ENCODE measurements at places on chromosomes 2 and 18. TPM values are rescaled to one million over a fixed set of nuclear protein-coding genes. Genes with fewer than 3 reads are reported as not detected.

GRCh38 chr18:65938592-65939372, 188.0 kb downstream of the CDH7 start:
- no peaks in the 10 kb centered on the region for H3K36me3 ChIP-seq
- no peak for DNase-seq
- no peak overlapping the region for H3K27ac ChIP-seq
- H3K27me3 ChIP-seq: no peaks in the 10 kb centered on the region
- no peak overlapping the region for H3K4me3 ChIP-seq

- H3K4me1 ChIP-seq: no peaks in the 10 kb centered on the region
- H3K4me3 ChIP-seq: no peak overlapping the region
- no peak overlapping the region for H3K27ac ChIP-seq
- no peaks in the 10 kb centered on the region for H3K36me3 ChIP-seq
These were observed 113.6 kb downstream of the KCNE4 start for GRCh38 chr2:223165423-223166214.

Gene RNF152
- 0.13 TPM for total RNA-seq

DNA sequence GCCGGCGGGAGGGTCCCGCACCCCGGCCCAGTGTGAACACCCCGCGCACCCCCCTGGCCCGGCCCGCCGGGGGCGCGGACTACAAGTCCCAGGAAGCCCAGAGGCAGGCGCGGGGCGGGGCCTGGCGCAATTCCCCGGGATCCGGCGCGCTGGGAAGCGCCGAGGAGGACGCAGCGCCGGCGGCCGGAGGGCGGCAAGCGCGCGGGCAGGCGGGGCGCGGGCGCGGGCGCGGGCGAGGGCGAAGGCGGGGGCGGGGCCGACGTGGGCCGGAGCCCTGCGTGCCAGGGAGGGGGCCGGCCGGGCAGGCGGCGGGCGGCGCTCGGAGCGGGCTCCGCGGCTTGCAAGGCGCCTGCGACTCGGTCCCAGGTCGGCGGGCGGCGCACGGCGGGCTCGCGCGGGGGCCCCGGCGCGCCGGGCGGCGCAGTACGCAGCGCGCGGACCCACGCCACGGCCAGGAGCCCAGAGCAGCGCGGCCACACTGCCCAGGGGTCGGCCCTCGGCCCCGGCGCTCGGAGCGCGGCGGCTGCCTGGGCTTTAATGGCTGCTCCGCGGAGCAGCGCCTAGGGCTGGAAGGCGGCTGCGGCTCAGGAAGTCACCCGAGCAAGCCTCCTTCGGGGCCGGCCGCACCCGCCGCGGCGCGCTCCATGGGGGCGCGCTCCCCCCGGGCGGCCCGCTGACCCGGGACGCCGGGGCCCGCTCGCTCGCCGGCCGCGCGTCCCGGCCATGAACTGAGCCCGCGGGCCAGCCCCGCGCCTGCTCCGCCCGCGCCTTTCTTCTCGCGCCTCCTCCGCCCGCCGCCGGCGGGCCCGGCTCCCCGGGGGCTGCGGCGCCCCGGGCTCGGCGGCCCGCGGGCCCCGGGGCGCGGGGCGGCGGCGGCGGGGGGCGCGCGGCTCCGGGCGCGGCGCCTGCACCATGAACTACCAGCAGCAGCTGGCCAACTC, at the start of gene AGAP1:
Gene AGAP1 (plus strand): TSS at position 269 of the 941 bp plus-strand sequence.
- H3K4me3 ChIP-seq: no peak within 1 kb of the TSS
- DNase-seq: no peak

Gene RNU2-63P
- 35.8 TPM for total RNA-seq

DNA sequence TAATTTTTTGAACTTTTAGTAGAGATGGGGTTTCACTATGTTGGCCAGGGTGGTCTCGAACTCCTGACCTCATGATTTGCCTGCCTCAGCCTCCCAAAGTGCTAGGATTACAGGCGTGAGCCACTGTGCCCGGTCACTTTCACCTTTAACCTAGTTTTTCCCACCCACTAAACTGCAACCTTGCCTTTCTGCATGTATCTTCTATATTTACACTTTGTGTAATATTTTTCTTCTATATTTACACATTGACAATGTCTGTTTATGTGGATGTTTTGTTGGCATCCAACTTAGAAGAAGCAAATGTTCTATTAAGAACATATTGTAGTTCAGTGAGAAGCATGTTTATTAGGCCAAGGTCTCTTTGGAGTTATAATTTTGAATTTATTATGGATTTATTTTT, 26.7 kb downstream of the SNRPD1 start:
- H3K27me3 ChIP-seq: no peaks in the 10 kb centered on the region
- no peak for DNase-seq
- H3K4me1 ChIP-seq: no peaks in the 10 kb centered on the region
- no peak overlapping the region for H3K27ac ChIP-seq
- H3K4me3 ChIP-seq: no peak overlapping the region

Gene NOP58
- total RNA-seq: 216 TPM

Gene SPP2
- not detected for total RNA-seq

DNA sequence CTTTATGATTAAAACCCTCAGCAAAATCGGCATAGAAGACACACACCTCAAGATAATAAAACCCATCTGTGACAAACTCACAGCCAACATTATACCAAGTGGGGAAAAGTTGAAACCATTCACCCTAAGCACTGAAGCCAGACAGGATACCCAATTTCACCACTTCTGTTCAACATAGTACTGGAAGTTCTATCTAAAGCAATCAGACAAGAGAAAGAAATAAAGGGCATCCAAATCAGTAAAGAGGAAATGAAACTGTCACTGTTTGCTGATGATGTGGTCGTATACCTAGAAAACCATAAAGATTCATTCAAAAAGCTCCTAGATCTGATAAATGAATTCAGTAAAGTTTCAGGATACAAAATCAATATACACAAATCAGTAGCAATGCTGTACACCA, 16.4 kb upstream of the RPRD1A start:
- no peaks in the 10 kb centered on the region for H3K36me3 ChIP-seq
- no peak overlapping the region for H3K4me3 ChIP-seq
- no peak for DNase-seq
- no peaks in the 10 kb centered on the region for H3K4me1 ChIP-seq

- H3K4me1 ChIP-seq: no peaks in the 10 kb centered on the region
- H3K27ac ChIP-seq: no peak overlapping the region
These were observed 601.1 kb upstream of the SETBP1 start for GRCh38 chr18:44079606-44080005.

GRCh38 chr18:61924550-61924949, 31.7 kb upstream of the RNF152 start:
- no peaks in the 10 kb centered on the region for H3K36me3 ChIP-seq
- no peak overlapping the region for H3K4me3 ChIP-seq
- no peak overlapping the region for H3K27ac ChIP-seq

DNA sequence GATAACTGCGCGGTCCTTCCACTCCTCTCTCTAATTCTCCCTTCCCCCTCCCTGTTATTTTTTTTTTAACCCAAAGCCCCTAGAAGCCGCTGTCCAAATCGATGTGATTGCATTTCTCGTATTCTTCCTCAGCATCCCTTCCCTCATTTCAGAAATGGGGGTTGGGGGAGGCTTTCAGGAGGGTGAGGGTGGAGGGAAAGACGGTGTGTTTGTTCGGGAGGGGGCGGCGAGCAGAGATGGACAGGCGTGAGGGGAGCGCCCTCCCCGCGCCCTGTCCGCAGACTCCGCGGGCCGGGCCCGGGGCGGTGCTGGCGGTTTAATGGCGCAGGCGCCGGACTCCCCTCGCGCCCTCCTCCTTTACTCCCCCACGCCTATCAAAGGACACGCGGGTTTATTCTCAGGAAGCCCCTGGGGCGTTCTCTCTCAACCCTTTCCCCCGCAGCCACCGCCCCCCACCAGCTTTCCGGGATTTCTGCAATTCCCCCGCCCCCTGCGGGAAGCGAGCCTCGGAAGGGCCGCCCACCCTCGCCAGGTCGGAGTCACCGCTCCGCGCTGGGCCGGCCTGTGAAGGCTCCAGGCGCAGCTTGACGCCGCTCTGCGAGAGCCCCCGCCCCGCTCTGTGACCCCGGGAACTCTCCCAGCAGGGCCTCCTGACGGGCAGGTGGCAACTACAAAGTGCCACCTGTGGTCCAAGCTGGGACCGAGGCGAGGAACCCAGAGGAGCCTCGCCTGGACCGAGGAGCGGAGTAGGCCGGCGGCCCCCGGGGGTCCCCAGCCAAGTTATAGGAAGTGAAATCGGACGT, 981 bp downstream of the ST8SIA3 start:
- H3K36me3 ChIP-seq: no peaks in the 10 kb centered on the region
- H3K27ac ChIP-seq: no peak overlapping the region
- no peaks in the 10 kb centered on the region for H3K27me3 ChIP-seq
- H3K4me1 ChIP-seq: no peaks in the 10 kb centered on the region

Gene FABP1
- not detected for total RNA-seq

Gene GAREM1
- not detected for total RNA-seq

Gene CNDP1
- 0.09 TPM for total RNA-seq

GRCh38 chr2:40228310-40228709, 223.6 kb downstream of the SLC8A1 start:
- no peak for DNase-seq
- no peaks in the 10 kb centered on the region for H3K27me3 ChIP-seq
- H3K27ac ChIP-seq: no peak overlapping the region
- no peak overlapping the region for H3K4me3 ChIP-seq

Gene FOXD4L1
- total RNA-seq: 0.15 TPM

Gene PLA2R1
- not detected for total RNA-seq

Gene GTF2A1L
- not detected for total RNA-seq

DNA sequence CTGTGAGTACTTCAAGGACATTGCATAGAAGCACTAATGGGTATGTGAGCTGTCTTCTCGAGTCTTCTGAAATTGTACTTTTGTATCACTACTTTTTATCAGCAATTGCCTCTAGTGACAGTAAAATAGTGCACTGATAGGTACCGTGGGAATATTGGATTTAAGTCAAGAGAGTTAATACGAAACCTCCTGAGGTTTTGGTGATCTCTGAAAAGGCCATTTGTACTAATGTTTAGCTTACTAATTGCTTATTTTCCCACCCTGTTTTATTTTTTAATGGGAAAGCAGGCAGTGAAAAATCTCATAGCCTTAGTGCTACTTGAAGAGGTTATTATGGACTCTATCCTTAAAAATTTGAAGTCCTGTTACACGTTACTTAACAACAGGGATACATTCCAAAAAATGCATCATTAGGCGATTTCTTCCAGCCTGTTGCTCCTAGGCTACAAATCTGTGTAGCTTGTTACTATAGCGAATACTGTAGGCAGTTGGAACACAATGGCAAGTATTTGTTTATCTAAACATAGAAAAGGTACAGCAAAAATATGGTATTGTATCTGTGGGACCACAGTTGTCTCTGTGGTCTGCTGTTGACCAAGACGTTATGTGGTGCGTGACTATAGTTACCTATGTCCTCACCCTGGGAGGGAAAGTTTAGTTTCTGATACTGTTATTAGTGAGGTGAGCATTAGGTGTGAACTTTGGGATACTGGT, 65.9 kb downstream of the CAB39 start:
- no peak for DNase-seq
- H3K27me3 ChIP-seq: no peaks in the 10 kb centered on the region
- peaks cover 9% of the 10 kb centered on the region for H3K36me3 ChIP-seq
- H3K4me3 ChIP-seq: no peak overlapping the region

DNA sequence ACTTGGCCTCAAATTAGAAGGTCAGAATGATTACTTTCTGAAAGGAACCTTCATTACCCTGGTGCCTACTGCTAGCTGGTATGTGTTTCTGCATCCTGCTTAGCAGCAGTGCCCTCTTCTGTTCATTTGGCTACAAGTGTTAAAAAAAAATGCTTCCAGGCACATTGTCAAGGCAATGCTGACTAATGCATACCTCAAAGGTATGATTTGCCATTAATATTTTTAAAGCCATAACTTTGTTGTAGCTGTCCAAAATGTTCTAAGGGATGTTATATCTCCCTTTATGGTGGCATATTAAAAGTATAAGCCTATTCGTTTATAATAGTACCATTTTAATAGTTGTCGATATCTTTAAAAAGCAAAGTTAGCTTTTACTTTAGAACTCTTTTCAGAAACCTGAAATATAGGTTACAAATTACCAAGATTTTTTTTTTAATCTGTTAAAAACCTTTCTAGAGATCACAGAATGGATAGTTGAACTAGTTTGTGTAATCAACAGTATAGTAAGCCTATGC, 52.0 kb upstream of the FAM171B start:
- H3K4me1 ChIP-seq: no peaks in the 10 kb centered on the region
- no peak overlapping the region for H3K4me3 ChIP-seq
- no peaks in the 10 kb centered on the region for H3K27me3 ChIP-seq
- no peak for DNase-seq

- no peaks in the 10 kb centered on the region for H3K36me3 ChIP-seq
- H3K4me1 ChIP-seq: no peaks in the 10 kb centered on the region
- DNase-seq: no peak
These were observed 56.7 kb upstream of the FHL2 start for GRCh38 chr2:105455488-105456003.

- no peak overlapping the region for H3K27ac ChIP-seq
- no peaks in the 10 kb centered on the region for H3K36me3 ChIP-seq
- H3K4me3 ChIP-seq: no peak overlapping the region
- no peaks in the 10 kb centered on the region for H3K4me1 ChIP-seq
- DNase-seq: no peak
These were observed 81.7 kb upstream of the REV1 start for GRCh38 chr2:99571533-99571932.

- no peaks in the 10 kb centered on the region for H3K4me1 ChIP-seq
- no peak overlapping the region for H3K4me3 ChIP-seq
- H3K27ac ChIP-seq: no peak overlapping the region
- no peaks in the 10 kb centered on the region for H3K36me3 ChIP-seq
These were observed 303.3 kb downstream of the NUP35 start for GRCh38 chr2:183427558-183427957.

Gene LINC00305
- not detected for total RNA-seq

GRCh38 chr2:7027411-7027810, 110.2 kb downstream of the RNF144A start:
- H3K27ac ChIP-seq: no peak overlapping the region
- H3K36me3 ChIP-seq: peaks cover 42% of the 10 kb centered on the region
- H3K4me1 ChIP-seq: peaks cover 5% of the 10 kb centered on the region
- H3K27me3 ChIP-seq: no peaks in the 10 kb centered on the region

- no peaks in the 10 kb centered on the region for H3K36me3 ChIP-seq
- no peak overlapping the region for H3K4me3 ChIP-seq
- H3K4me1 ChIP-seq: no peaks in the 10 kb centered on the region
- no peak overlapping the region for H3K27ac ChIP-seq
- H3K27me3 ChIP-seq: no peaks in the 10 kb centered on the region
- no peak for DNase-seq
These were observed 31.1 kb upstream of the EPC2 start for GRCh38 chr2:148613231-148614013.

Gene NLRC4
- 0.16 TPM for total RNA-seq

DNA sequence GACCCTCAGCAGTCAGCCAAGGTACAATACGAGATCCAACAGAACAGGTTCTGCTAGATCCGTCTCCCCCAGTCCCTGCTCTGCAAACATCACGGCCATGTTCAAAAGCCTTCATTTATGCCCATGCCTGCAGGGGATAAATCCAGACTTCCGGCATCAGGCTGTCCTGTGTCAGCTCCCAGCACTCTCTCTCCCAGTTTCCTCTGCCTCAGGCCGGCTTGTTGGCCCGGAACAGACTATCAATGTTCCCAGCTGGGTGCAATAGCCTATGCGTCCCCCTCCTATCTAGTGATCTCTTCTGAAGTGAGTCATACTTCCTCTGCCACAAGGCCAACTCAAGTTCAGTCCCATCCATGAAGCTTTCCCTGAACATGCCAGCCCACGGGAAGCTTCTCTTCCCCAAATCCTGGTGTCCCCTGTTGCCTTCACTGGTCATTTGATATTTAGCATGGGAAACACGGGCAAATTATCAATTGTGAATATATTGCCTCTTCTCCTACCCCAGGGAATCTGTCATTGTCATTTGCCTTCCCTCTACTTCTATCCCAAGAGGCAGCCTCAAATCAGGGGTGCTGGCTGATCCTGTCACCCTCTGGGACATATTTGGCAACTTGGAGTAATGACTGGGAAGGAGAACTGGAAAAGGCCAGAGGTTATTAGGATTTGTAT, 51.1 kb downstream of the CAPN13 start:
- no peaks in the 10 kb centered on the region for H3K27me3 ChIP-seq
- no peaks in the 10 kb centered on the region for H3K4me1 ChIP-seq
- no peak overlapping the region for H3K4me3 ChIP-seq
- no peaks in the 10 kb centered on the region for H3K36me3 ChIP-seq

Gene GPR39
- not detected for total RNA-seq

All from CD8-positive, alpha-beta memory T cell (primary cell).